Hypothalamus (tissue), 51 donors: ENCODE measurements at places on chromosomes 3 and 15.

- DNase-seq: no peak
Observed at GRCh38 chr15:32134842-32135241, 104.5 kb downstream of the CHRNA7 start.

- no peak for DNase-seq
Observed at GRCh38 chr3:43688245-43688650, 2.5 kb upstream of the ABHD5 start.

DNA sequence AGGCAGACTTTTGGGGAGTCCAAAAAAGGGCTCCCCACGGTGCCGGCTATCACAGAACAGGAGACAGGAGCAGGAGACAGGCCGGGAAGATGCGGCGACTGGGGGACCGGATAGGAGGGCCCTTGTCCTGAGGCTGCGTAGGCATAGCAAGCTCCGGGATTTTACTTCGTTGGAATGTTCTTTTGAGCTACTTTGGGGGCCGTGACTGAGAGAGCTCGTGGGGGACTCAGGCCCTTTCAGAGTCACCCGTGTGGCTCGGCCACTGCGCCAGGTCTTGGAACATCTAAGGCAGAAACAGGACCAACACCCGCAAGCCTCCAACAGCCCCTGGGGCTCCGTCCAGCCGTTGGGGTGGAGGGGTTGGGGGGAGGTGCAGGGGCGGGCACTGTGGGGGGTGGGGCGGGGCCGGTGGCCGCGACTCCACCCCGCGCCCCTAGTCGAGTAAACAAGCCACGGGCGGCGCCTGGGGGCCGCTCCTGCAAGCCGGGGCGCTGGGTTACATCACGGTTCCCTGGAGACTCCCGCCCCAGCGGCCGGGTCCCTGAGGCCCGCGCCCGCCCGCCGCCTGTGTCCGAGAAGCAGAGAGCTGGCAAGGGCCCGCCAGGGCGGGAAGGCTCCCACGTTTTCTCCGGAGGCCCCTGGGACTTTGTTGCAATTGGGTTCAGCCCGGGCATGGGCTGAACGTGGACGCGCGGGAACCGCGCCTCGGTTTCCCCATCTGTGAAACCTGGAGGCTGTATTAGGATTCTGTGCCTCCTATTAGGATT, 23.3 kb upstream of the C15orf39 start:
- DNase-seq: no peak

DNA sequence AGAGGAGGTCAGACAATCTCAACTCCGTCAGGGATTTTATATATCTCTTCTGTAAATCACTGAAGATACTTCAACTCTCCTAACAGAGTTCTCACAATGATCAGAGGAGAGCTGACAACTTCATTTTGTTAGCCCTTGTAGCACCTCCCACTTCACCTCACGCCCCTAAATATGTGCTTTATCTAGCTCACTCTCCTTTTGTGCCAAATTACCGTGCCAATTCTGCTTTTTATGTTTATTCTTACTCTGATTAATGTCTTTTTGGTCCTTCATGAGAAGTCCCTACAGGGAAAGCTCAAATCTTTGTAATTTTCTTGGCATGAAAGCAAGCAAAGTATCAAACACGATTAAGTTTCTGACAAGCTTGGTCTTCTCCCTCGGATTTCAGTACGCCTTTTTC, 636.1 kb upstream of the NAALADL2 start:
- DNase-seq: no peak

GRCh38 chr3:159619341-159619885, 369.2 kb upstream of the IL12A start:
- no peak for DNase-seq

DNA sequence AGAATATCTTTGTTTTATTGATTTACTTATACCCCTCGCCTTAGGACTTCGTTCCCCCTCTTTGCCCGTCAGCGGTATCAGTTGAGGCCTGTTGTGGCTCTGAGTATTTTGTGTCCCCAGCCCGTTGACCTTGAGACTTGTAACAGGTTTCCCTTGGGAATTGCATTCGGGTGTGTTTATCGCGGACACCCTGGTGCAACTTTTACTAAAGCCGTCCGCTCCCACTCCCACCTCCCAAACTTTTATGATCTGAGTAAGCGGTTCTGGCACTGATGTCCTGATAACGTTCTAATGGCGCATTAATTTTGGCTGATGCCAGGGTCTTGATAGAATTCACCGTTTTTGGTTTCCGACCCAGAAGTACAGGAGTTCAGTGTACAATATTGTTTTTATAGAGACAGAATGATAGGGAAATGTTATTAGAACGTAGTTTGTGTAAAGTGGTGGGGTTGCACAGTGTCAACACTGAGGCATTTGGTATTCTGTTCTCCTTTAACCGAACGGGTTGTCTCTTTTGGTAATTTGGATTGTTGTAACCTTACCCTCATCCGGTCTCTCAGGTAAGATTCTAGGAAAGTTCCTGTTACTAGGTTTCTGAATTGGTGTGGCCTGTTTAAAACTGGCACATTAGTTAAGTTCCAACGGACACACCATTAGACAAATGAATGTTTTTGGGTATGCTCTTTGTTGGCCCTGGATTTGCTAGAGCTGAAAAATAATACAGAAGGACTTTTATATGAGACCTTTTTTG, 47.8 kb downstream of the OIP5 start:
- no peak for DNase-seq
